ENCODE measurements at places on chromosomes 2 and 18.
A peak's percentile ranks its signal among the peaks of the same experiment; 100 is the strongest.

DNA sequence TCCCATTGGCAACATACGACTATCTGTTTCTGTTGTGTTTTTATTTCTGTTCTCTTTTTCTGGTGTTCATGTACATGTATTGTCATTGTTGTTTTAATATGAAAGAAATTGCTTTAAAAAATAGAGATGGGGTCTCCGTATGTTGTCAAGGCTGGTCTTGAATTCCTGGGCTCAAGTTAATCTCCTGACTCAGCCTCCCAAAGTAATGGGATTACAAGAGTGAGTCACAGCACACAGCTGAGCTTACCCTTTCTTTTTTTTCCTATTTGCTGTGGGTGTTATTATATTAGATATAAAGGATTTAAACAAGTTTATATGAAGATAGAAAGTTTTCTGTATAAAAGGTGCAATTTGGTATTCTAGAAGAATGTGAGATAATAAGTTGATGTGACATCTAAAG is 554.6 kb downstream of the DSC3 start:
- no peaks in the 10 kb centered on the region for H3K27me3 ChIP-seq
- H3K27ac ChIP-seq: no peak overlapping the region
- H3K36me3 ChIP-seq: no peaks in the 10 kb centered on the region
- no peak for DNase-seq

- no peak for DNase-seq
- H3K27ac ChIP-seq: no peak overlapping the region
- no peak overlapping the region for H3K4me3 ChIP-seq
- no peaks in the 10 kb centered on the region for H3K4me1 ChIP-seq
- no peaks in the 10 kb centered on the region for H3K27me3 ChIP-seq
These were observed 18.9 kb upstream of the DAPL1 start for GRCh38 chr2:158776231-158776630.

GRCh38 chr2:58640042-58640441 is 398.9 kb upstream of the FANCL start:
- no peaks in the 10 kb centered on the region for H3K27me3 ChIP-seq
- no peak overlapping the region for H3K27ac ChIP-seq
- H3K36me3 ChIP-seq: no peaks in the 10 kb centered on the region
- peaks cover 15% of the 10 kb centered on the region for H3K4me1 ChIP-seq
- no peak overlapping the region for H3K4me3 ChIP-seq
- no peak for DNase-seq

GRCh38 chr2:172283476-172283875 is 143.9 kb upstream of the ITGA6 start:
- no peak overlapping the region for H3K4me3 ChIP-seq
- peak overlapping the region; percentile 74 for H3K27ac ChIP-seq
- no peaks in the 10 kb centered on the region for H3K27me3 ChIP-seq
- no peaks in the 10 kb centered on the region for H3K36me3 ChIP-seq
- peaks cover 25% of the 10 kb centered on the region for H3K4me1 ChIP-seq

- no peak for DNase-seq
- no peaks in the 10 kb centered on the region for H3K27me3 ChIP-seq
- peak overlapping the region; percentile 98 for H3K27ac ChIP-seq
These were observed 2.5 kb downstream of the ITGB6 start for GRCh38 chr2:160197587-160197986.

GRCh38 chr2:74373221-74373676 is 6.9 kb downstream of the DCTN1 start:
- peaks cover 41% of the 10 kb centered on the region for H3K36me3 ChIP-seq
- no peaks in the 10 kb centered on the region for H3K4me1 ChIP-seq
- no peak for DNase-seq
- no peaks in the 10 kb centered on the region for H3K27me3 ChIP-seq
- no peak overlapping the region for H3K4me3 ChIP-seq

DNA sequence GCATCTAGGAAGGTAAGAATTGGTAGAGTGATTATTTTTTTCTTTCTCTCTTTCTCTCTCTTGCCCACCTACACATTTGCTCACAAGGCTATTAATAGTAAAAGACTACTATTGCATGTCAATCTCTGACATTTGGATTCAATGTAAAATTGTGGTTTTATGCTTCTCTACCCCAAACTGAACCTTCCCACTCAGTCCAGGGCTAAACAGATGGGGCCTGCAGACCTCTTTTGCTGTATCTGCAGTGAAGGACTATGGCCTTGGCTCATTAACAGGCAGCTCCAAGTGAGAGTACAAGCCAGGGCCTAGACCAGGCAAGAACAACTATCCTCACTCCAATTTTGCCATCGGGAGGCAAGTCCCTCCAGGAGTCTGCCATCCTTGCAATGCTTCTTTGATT is 68.3 kb upstream of the ARL4C start:
- no peaks in the 10 kb centered on the region for H3K27me3 ChIP-seq
- H3K4me3 ChIP-seq: no peak overlapping the region
- DNase-seq: no peak

GRCh38 chr2:151845481-151845880 is 17.3 kb upstream of the ARL5A start:
- DNase-seq: no peak

GRCh38 chr2:171185941-171186340 is 25.2 kb upstream of the TLK1 start:
- no peaks in the 10 kb centered on the region for H3K27me3 ChIP-seq
- H3K36me3 ChIP-seq: no peaks in the 10 kb centered on the region
- no peak overlapping the region for H3K27ac ChIP-seq
- H3K4me1 ChIP-seq: no peaks in the 10 kb centered on the region

DNA sequence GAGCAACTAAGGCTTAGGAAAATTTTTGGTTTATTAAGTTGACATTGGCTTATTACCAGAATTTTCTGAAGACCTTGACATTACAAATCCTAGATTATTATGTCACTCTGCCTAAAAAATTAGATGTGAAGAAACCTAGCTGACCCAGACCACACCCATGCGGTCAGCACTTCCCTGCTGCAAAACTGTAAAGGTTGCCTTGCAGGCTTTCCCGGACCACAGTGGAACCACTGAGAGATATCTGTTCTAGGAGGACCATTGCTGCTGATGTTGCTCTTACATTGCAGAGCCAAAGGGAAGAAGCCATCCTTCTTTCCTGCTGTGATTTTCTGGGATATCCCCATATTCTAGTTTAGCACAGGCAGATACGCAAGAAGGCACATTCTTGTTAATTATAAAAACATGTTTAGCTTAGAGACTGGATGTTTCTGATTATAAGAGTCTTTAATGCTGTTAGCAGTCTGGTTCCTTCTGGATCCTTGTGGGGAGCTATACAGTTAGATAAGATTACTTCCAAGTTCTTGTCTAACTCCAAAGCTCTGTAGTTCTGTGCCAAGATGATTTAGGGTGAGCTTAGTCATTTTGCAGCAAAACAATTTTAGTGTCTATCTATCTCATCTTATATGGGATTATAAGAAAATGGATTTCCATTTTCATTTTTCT is 70.2 kb downstream of the AOX1 start:
- no peaks in the 10 kb centered on the region for H3K27me3 ChIP-seq
- no peak for DNase-seq
- no peaks in the 10 kb centered on the region for H3K36me3 ChIP-seq
- no peaks in the 10 kb centered on the region for H3K4me1 ChIP-seq
- H3K4me3 ChIP-seq: no peak overlapping the region
- H3K27ac ChIP-seq: no peak overlapping the region

DNA sequence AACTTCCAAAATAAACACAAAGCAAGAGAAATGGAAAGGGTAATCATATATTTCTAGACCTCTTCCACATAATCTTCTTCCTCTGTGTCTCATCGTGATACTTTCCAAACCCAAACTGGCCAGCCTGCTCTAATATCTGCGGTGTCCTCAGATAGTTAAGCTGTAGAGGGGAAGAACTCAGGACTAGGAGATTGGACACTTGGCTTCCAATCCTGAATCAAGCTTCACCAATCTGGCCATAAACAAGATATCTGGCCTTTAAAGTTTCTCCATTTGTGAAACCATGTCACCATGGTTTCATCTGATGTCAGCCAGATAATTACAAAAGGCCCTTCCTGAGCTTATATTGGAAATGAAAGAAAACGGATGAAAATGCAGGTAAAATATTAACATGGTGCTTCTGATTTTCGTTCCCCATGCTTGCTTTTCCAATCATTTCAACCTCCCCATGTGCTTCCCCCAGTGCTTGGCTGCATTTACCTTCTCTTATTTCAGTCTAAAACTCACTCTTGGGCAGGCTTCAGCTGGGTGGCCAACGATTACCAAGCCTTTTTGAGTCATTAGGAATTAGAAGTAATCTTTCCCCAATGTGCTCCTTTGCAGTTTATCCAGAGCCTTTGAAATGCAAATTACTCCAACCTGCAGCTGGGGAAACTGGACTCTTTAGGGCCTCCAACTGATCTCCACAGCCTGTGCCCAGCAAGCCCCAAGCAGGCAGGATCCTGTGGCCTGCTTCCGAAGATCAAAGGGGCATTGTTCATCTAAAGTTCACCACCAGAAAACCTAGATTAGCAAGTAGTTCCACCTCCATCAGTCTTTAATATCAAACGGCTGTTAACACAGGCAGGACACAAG is 44.5 kb upstream of the MYCN start:
- no peak for DNase-seq
- no peaks in the 10 kb centered on the region for H3K36me3 ChIP-seq
- no peaks in the 10 kb centered on the region for H3K27me3 ChIP-seq
- no peak overlapping the region for H3K4me3 ChIP-seq

DNA sequence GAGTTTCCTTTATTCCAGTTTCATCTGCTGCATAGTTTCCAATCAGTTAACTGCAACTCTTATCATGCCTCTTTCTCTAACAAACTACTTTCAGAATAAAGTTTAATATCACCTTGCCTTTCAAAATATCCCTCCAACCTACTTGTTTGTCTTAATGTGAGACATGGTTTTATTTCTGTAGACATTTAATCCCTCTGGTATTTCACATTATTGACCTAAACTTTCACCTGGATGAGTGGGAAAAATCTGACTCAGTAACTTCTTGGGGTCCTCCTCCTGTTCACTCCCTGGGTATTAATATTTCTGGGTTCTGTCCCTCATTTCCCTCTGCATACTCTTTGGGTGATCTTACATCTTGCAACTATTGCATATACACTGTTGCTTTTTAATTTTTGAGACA is 27.9 kb downstream of the MSH6 start:
- H3K4me1 ChIP-seq: no peaks in the 10 kb centered on the region
- H3K27me3 ChIP-seq: no peaks in the 10 kb centered on the region
- no peak for DNase-seq
- peaks cover 89% of the 10 kb centered on the region for H3K36me3 ChIP-seq
- no peak overlapping the region for H3K27ac ChIP-seq
- H3K4me3 ChIP-seq: no peak overlapping the region

- no peaks in the 10 kb centered on the region for H3K27me3 ChIP-seq
- peaks cover 9% of the 10 kb centered on the region for H3K36me3 ChIP-seq
- no peak for DNase-seq
- H3K27ac ChIP-seq: peak overlapping the region; percentile 70
These were observed 7.5 kb upstream of the MCFD2 start for GRCh38 chr2:46923041-46923528.

- H3K4me3 ChIP-seq: no peak overlapping the region
- DNase-seq: no peak
- no peaks in the 10 kb centered on the region for H3K27me3 ChIP-seq
- H3K36me3 ChIP-seq: no peaks in the 10 kb centered on the region
These were observed 413.0 kb downstream of the CDH2 start for GRCh38 chr18:27763936-27764335.

GRCh38 chr2:159879051-159879604 is 81.1 kb upstream of the CD302 start:
- H3K27me3 ChIP-seq: no peaks in the 10 kb centered on the region
- DNase-seq: no peak
- H3K4me1 ChIP-seq: no peaks in the 10 kb centered on the region
- H3K4me3 ChIP-seq: no peak overlapping the region

- H3K4me1 ChIP-seq: peaks cover 19% of the 10 kb centered on the region
- H3K4me3 ChIP-seq: peak overlapping the region; percentile 40
- peak overlapping the region; percentile 88 for H3K27ac ChIP-seq
- H3K36me3 ChIP-seq: no peaks in the 10 kb centered on the region
- no peak for DNase-seq
- H3K27me3 ChIP-seq: no peaks in the 10 kb centered on the region
These were observed 152.1 kb downstream of the NEDD4L start for GRCh38 chr18:58196164-58196563.

DNA sequence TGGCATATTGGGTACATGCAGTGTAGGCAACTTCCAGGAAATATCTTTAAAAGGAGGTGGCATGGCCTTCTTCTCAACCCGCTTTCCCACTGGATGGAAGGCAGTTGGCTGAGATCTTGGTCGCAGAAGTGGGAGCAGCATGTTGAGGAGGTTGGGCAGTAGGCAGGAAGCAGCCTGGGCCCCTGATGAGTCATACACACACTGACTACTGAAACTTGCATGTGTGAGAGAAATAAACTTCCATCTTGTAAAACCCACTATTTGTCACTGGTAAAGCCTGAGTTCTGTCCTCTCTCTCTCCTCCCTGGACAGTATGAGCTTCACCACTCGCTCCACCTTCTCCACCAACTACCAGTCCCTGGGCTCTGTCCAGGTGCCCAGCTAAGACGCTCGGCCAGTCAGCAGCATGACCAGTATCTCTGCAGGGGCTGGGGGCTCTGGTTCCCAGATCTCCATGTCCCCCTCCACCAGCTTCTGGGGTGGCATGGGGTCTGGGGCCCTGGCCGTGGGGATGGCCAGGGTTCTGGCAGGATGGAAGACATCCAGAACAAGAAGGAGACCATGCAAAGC is 233.8 kb upstream of the SPRED2 start:
- H3K4me1 ChIP-seq: peaks cover 21% of the 10 kb centered on the region
- H3K36me3 ChIP-seq: no peaks in the 10 kb centered on the region
- H3K27ac ChIP-seq: no peak overlapping the region

DNA sequence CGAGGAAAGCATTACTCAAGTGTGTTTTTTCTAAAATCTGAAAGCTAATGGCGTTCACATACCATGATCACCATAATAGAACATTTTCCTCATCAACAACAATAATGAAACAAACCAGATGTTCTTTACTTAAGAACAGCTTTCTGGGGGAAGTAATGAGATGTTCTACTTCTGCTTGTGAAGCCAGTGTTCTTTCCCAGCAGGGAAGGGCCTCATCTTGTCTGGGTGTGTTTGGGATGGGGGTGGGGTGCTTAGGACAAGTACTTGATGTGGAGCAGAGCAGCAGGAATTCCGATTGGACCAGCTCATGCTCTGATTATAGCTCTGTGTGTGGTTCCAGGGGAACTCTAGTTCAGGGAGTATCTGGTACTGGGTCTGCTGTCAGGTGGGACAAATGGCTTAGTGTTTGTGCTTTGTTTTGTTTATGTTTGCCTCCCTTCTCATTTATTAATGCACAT is 163.0 kb upstream of the NOSTRIN start:
- no peak overlapping the region for H3K4me3 ChIP-seq
- no peak overlapping the region for H3K27ac ChIP-seq
- DNase-seq: no peak
- no peaks in the 10 kb centered on the region for H3K36me3 ChIP-seq
- no peaks in the 10 kb centered on the region for H3K4me1 ChIP-seq
- no peaks in the 10 kb centered on the region for H3K27me3 ChIP-seq

All from RWPE2 (cell line).